Dermis blood vessel endothelial cell (primary cell): ENCODE measurements at places on chromosomes 7 and 10. TPM values are rescaled to one million over a fixed set of nuclear protein-coding genes. Genes with fewer than 3 reads are reported as not detected.

DRGX gene
- not detected in 2 replicates for total RNA-seq

DENND2A gene
- total RNA-seq, result 0.14 and 1.0 TPM in 2 replicates

UTF1 gene
- not detected in 2 replicates for total RNA-seq

CCL24 gene
- total RNA-seq, result not detected in 2 replicates

TPK1 gene
- total RNA-seq, result 14.8 and 24.1 TPM in 2 replicates

MYOZ1 gene
- total RNA-seq, result not detected in 2 replicates

NODAL gene
- not detected in 2 replicates for total RNA-seq

ASZ1 gene
- not detected in 2 replicates for total RNA-seq

INMT gene
- 0.05 TPM in 1 of 2 replicates, not detected in the other for total RNA-seq

ZCWPW1 gene
- total RNA-seq, result 0.51 and 0.98 TPM in 2 replicates

NAT16 gene
- total RNA-seq, result not detected in 2 replicates

TAS2R60 gene
- total RNA-seq, result not detected in 2 replicates

NRCAM gene
- total RNA-seq, result 9.2 and 16.0 TPM in 2 replicates

LIPN gene
- total RNA-seq, result not detected in 2 replicates

LLCFC1 gene
- total RNA-seq, result not detected in 2 replicates

SEMA4G gene
- 1.9 and 2.6 TPM in 2 replicates for total RNA-seq

TEX47 gene
- not detected in 2 replicates for total RNA-seq

MCM10 gene
- total RNA-seq, result 6.3 and 19.5 TPM in 2 replicates

ANXA8L1 gene
- not detected in 2 replicates for total RNA-seq

TDRD1 gene
- total RNA-seq, result under 0.01 TPM in 2 replicates
